Suppressor macrophage (primary cell): ENCODE measurements at places on chromosomes 13 and 19.

DNA sequence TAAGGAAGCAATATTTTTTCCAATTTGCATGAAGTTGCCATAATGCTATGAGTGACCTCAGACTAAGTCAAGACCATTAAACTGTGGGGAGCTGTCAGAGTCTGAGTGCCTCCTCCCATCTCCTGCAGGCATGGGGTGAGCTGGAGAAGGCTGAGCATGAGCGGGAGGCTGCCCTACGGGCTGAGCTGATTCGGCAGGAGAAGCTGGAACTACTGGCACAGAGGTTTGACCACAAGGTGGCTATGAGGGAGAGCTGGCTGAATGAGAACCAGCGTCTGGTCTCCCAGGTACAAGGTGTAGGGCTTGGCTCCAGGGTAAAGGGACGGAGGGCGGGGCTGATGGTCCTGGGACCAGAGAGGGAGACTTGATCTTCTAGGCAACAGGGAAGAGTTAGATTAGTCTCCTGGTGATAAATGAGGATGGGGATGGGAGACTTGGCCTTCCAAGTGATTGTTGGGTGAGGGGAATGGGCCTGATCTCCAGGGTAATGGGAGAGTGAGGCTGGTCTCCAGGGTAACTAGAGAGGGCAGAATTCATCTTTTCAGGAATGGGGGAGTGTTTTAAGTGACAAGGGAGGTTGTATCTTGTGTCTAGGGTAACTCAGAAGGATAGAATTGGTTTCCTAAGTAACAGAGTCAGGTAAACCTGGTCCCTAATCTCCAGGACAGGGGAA, 36.0 kb downstream of the SPTBN4 start:
- DNase-seq, result no peak

- peak; percentile 20 for DNase-seq
Measured at GRCh38 chr19:54030895-54031586, 32.7 kb downstream of the VSTM1 start.

GRCh38 chr13:107069108-107069776, 501.3 kb upstream of the ARGLU1 start:
- DNase-seq, result no peak

- no peak for DNase-seq
Measured at GRCh38 chr19:6223461-6224307, 56.1 kb downstream of the MLLT1 start.

- no peak for DNase-seq
Measured at GRCh38 chr13:81670048-81670447, 1329.1 kb upstream of the SPRY2 start.
